Motor neuron (in vitro differentiated cells): ENCODE measurements at places on chromosomes 1 and 21. TPM values are rescaled to one million over a fixed set of nuclear protein-coding genes. Genes with fewer than 3 reads are reported as not detected.

The OLFML2B gene
- 12.6 and 15.3 TPM in 2 replicates for total RNA-seq

The BTBD8 gene
- 51.4 and 53.2 TPM in 2 replicates for total RNA-seq

DNA sequence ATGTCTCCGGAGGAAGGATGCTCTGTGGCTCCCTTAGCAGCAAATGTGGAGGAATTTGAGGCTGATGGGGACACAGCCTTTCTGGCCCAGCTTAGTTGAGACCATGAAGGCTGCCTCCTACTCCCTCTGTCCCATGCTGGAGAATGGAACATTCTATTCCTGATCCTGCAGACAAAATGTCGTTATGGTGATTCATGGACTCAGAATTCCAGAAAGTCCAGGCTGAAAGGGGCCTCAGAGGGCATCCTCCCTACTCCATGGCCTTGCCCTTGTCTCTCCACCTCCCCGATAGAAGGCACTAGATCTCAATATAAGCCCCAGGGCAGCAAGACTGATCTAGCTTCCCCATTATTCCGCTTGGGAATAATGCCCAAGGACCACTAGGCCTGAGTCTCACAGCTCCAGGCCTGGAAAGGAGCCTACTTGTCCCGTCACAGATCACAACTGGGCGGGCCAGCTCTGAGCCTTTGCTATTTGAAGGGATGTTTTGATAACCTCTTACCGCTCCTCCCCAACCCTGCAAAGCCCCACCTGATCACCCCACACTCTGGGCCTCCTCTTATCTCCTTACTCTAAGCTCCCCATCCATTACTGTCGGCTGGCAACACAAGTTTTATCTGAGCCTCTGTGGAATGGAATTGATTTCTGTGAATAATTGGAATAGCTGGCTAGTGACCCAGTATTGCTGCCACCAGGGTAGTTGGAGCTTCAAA lies 52.8 kb upstream of the TRABD2B start:
- ATAC-seq: no peak

The BGLAP gene
- 1.00 and 3.2 TPM in 2 replicates for total RNA-seq

GRCh38 chr1:27153549-27153886 lies 1.4 kb downstream of the SLC9A1 start:
- no peak for ATAC-seq

DNA sequence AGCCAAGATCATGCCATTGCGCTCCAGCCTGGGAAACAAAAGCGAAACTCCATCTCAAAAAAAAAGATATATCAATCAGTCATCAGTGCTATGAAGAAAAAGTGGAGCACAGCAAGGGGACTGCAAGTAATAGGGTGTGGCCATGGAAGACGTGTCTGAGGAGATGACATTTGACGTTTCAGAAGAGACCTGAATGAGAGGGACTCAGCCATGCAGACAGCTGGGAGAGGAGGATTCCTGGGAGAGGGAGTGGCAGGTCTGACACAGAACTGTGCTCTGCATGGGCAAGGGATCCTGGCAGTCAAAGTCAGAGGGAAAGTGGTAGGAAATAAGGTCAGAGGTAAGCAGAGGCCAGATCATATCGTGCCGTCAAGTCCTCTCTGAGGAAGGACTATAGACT lies 3.3 kb downstream of the LAX1 start:
- peak; percentile 5 for ATAC-seq
